ENCODE measurements at places on chromosomes 2 and 18. TPM values are rescaled to one million over a fixed set of nuclear protein-coding genes. Genes with fewer than 3 reads are reported as not detected.
A peak's percentile ranks its signal among the peaks of the same experiment; 100 is the strongest.

DNA sequence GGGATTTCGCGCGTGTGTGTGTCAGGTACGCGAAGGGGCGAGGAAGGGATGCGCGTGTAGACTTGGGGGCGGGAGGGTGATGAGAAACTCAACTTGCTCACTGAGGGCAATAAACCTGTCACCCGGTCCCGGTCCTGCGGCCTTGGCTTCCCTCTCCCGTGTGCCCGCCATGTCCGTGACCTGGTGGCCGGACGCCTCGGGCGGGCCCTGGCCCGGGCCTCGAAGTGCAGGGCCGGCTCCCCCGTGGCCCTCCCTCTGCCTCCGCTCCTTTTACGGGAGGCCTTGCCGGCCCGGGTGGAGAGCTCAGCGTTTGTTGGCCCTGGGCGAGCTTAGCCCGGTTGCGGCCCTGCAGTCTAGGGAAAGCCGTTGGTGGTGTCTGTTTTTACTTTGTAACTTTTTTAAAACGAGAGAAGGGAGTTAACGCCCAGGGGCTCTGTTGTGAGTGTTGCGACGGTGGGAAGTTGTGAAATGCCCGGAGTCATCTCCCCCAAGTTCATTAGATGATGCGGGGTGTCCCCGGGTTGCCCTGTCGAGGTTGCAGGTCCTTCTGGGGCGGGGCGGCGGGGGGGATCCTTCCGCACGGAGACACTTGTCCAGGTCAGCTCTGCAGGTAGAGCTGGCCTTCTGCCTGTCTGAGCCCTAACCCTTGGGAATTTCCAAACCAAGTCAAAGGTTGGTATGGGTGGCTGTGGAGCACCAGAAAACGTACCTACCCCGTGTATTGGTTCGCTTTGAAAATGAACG, 883 bp downstream of the SMCHD1 start:
- peak; percentile 63 for DNase-seq

DNA sequence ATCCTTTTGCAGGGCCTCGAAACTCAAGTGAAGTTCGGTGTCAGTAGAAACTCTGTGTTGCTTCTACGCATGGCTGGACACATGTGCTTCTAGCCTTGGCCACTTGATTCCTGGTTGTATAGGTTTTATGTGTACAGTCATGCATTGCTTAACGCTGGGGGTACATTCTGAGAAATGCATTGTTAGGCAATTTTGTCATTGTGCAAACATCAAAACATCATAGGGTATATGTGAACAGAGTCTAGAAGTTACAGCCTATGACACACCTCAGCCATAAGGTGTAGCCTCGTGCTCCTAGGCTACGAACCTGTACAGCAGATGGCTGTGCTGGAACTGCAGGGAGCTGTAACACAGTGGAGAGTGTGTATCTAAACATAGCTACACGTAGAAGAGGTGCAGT, 39.4 kb downstream of the TMEM18 start:
- DNase-seq, result no peak

- DNase-seq, result no peak
Measured at GRCh38 chr2:218582076-218582475, 13.4 kb downstream of the CNOT9 start.

DNA sequence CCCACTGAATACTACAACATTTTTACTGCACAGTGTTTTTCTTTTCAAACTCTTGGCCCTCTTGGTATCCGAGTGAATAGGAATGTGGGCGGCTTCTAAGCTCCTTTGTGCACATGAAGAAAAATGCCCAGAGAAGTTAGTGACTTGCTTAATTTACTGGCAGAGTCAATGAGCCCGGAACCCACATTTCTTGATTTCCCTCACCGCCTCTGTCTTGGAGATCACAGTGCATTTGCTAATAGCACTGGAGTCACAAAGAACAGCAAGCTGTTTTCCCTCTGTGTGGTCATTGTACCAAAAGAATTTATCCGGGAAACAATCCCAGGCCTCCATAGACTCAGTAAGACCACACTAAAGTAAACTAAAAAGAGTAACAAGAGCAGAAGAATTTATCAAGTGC, 18.9 kb downstream of the STON1 start:
- no peak for DNase-seq

GRCh38 chr2:83471655-83472054, 987.4 kb downstream of the SUCLG1 start:
- no peak for DNase-seq

- DNase-seq, result no peak
Measured at GRCh38 chr2:143801561-143801960, 672.3 kb downstream of the ARHGAP15 start.

DNA sequence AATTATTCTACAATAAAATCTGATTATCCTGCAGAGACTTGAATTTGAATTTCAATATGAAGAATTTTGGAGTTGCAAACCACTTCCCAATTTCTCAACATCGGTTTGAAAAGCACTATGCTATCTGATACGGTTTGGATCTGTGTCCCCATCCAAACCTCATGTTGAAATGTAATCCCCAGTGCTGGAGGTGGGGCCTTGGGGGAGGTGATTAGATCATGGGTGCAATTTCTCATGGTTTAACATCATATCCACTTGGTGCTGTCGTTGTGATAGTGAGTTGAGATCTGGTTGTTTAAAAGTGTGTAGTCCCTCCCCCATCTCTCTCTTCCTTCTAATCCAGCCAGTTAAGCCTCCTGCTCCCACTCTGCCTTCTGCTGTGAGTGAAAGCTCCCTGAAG, 205.7 kb downstream of the NBAS start:
- DNase-seq, result no peak

Gene DUSP2
- total RNA-seq, result 13.6 TPM

Gene TMEM182
- total RNA-seq, result 13.6 TPM

All from Caco-2 (cell line).